ENCODE measurements at places on chromosomes 3 and 15. TPM values are rescaled to one million over a fixed set of nuclear protein-coding genes. Genes with fewer than 3 reads are reported as not detected.
A peak's percentile ranks its signal among the peaks of the same experiment; 100 is the strongest.

The LHFPL4 gene
- total RNA-seq: not detected

The RTP3 gene
- total RNA-seq: not detected

The NAALADL2 gene
- total RNA-seq: not detected

The ALG3 gene
- 18.4 TPM for total RNA-seq

The LMAN1L gene
- 0.94 TPM for total RNA-seq

- H3K36me3 ChIP-seq: no peaks in the 10 kb centered on the region
- no peak overlapping the region for H3K4me3 ChIP-seq
- H3K27me3 ChIP-seq: no peaks in the 10 kb centered on the region
These were observed 573.2 kb downstream of the DIPK2A start for GRCh38 chr3:144544871-144545270.

DNA sequence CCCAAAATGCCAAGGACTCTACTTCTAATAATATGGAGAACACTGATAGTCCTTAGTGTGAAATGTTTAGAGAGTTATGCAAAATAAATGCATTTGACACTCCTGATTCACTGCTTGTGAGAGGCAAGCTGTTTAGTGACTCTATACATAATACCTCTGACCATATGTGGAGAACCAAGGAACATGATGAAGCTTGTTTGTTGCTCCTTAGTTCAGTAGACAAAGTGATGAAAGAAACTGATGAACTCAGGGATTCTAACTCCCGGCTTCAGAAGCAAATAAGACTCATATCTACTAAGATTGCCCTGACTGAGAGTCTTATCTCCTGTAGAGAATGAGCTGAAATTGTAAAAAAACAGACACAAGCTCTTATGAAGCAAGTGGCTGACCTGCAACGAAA lies 41.3 kb downstream of the PEX5L start:
- H3K4me1 ChIP-seq: no peaks in the 10 kb centered on the region
- DNase-seq: no peak
- H3K27me3 ChIP-seq: no peaks in the 10 kb centered on the region

GRCh38 chr3:119405315-119405714 lies 58.1 kb downstream of the TMEM39A start:
- H3K36me3 ChIP-seq: peaks cover 13% of the 10 kb centered on the region
- no peak for DNase-seq

- peaks cover 2% of the 10 kb centered on the region for H3K27me3 ChIP-seq
- no peak overlapping the region for H3K4me3 ChIP-seq
- H3K36me3 ChIP-seq: no peaks in the 10 kb centered on the region
- no peak overlapping the region for H3K27ac ChIP-seq
- no peak for DNase-seq
These were observed 489.6 kb upstream of the RASGRP1 start for GRCh38 chr15:39054128-39054732.

GRCh38 chr3:66200147-66200546 lies 20.7 kb upstream of the SLC25A26 start:
- H3K27ac ChIP-seq: no peak overlapping the region
- no peak for DNase-seq
- H3K4me3 ChIP-seq: no peak overlapping the region

DNA sequence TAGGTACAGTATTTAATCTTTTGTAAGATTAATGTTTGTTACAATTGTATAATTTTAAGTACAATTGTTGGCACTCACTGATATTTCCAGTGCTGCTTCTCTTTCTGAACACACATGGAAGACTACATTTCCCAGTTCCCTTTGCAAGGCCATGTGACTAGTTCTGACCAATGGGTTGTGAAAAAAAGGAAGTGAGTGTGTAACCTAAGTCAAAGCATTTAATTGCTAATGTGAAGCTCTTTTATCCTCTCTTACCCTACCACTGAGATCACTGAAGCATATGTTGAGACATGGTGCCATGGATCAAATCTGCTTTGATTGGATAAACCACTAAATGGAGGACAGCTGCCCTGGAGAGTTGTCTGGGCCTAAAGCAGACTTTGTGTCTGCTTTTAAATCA lies 83.9 kb upstream of the PLXND1 start:
- H3K4me3 ChIP-seq: no peak overlapping the region
- H3K27ac ChIP-seq: no peak overlapping the region
- no peaks in the 10 kb centered on the region for H3K27me3 ChIP-seq
- no peak for DNase-seq
- H3K36me3 ChIP-seq: no peaks in the 10 kb centered on the region
- no peaks in the 10 kb centered on the region for H3K4me1 ChIP-seq

DNA sequence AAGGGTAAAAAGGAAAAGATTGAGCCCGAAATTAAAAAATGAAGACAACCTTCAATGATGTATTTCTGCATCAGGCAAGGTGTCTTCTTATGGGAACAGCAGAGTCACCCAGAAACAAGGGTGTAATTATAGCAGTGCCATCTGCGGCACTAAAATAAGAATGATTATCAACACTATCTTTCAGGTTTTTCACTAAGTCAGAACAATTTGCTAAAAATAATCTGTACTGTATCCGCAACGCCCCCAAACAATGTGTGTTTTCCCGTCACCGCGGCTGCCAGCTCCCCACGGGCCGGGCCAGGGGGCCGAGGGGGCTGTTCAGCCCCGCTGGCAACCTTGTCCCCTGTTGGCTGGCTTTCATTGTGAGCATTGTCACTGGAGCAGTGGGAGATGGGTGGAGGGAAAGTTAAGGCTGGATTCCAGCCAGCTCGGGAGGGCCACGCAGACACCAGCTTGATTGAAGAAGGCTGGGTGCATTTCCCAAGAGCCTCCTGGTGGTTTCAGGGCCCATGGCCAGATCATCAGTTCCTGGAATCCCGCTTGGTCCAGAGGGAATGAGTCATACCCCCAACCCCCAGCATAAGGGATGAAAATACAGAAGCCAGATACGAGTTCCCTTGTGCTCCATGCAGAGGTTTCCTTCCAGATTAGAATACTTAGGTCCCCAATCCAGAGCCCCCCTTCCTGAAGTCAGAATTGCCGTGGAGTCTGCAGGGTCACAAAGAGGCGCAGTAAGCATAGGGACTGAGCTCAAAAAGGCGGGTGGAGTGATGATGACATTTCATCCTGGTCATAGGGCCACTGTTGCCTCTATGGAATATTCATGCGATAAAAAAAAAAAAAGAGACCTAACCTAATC lies 90.2 kb upstream of the KLF13 start:
- H3K27ac ChIP-seq: no peak overlapping the region
- H3K36me3 ChIP-seq: no peaks in the 10 kb centered on the region
- H3K27me3 ChIP-seq: no peaks in the 10 kb centered on the region

GRCh38 chr3:122687298-122687697 lies 6.7 kb downstream of the PARP14 start:
- no peaks in the 10 kb centered on the region for H3K27me3 ChIP-seq
- no peak for DNase-seq
- H3K36me3 ChIP-seq: peaks cover 36% of the 10 kb centered on the region
- no peak overlapping the region for H3K27ac ChIP-seq
- H3K4me3 ChIP-seq: no peak overlapping the region

- no peak for DNase-seq
- H3K36me3 ChIP-seq: no peaks in the 10 kb centered on the region
- no peaks in the 10 kb centered on the region for H3K27me3 ChIP-seq
- no peak overlapping the region for H3K27ac ChIP-seq
These were observed 35.6 kb upstream of the MTHFS start for GRCh38 chr15:79932447-79932846.

- H3K27ac ChIP-seq: no peak overlapping the region
- no peak overlapping the region for H3K4me3 ChIP-seq
- no peaks in the 10 kb centered on the region for H3K27me3 ChIP-seq
- DNase-seq: no peak
- no peaks in the 10 kb centered on the region for H3K4me1 ChIP-seq
- H3K36me3 ChIP-seq: no peaks in the 10 kb centered on the region
These were observed 255.1 kb upstream of the WNT5A start for GRCh38 chr3:55742022-55742831.

DNA sequence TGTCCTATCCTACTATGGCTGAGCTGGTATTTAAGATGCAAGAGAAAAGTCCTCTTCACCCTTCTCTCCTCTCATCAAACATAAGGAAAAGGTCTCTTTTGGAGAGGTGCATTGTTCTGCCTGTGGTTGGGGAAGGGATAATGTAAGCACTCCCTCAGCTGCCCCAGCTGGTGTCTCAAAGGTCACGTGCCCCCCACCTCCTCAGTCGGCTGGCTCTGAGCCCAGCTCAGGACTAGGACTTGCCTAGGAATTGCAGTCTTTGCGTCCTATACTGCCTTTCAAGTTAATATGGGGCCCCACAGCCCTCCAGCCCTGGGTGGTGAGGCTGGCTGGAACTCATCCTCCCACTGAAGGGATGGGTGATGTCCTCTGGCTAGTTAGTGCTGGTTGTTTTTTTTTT lies 29.7 kb downstream of the OR4F15 start:
- DNase-seq: no peak
- no peaks in the 10 kb centered on the region for H3K4me1 ChIP-seq
- H3K27ac ChIP-seq: no peak overlapping the region
- H3K4me3 ChIP-seq: no peak overlapping the region
- H3K36me3 ChIP-seq: no peaks in the 10 kb centered on the region
- H3K27me3 ChIP-seq: peaks cover 8% of the 10 kb centered on the region

- no peak for DNase-seq
- H3K4me3 ChIP-seq: no peak overlapping the region
- no peaks in the 10 kb centered on the region for H3K4me1 ChIP-seq
- no peaks in the 10 kb centered on the region for H3K27me3 ChIP-seq
These were observed 472.0 kb downstream of the ZPLD1 start for GRCh38 chr3:102906818-102907217.

DNA sequence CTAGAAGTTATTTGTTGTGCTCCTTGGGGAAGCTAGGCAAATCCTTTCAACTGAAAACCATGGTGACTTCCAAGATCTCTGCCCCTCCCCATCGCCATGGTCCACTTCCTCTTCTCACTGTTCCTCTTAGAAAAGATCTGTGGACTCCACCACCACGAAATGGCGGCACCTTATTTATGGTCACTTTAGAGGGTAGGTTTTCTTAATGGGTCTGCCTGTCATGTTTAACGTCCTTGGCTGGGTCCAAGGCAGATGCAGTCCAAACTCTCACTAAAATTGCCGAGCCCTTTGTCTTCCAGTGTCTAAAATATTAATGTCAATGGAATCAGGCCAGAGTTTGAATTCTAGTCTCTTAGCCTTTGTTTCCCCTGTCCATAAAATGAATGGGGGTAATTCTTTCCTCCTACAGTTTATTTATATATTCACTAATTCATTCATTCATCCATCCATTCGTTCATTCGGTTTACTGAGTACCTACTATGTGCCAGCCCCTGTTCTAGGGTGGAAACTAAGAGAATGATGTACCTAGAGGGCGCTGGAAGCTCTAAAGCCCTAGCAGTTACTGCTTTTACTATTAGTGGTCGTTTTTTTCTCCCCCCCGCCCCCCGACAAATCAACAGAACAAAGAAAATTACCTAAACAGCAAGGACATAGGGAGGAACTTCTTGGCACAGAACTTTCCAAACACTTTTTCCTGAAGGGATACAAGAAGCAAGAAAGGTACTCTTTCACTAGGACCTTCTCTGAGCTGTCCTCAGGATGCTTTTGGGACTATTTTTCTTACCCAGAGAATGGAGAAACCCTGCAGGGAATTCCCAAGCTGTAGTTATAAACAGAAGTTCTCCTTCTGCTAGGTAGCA lies 657 bp downstream of the PATL2 start:
- H3K4me1 ChIP-seq: peaks cover 22% of the 10 kb centered on the region
- peak overlapping the region; percentile 99 for H3K4me3 ChIP-seq
- no peak for DNase-seq
- peak overlapping the region; percentile 95 for H3K27ac ChIP-seq

- no peaks in the 10 kb centered on the region for H3K27me3 ChIP-seq
- no peaks in the 10 kb centered on the region for H3K36me3 ChIP-seq
- H3K27ac ChIP-seq: no peak overlapping the region
- DNase-seq: peak; percentile 55
These were observed 45.0 kb downstream of the GPR176 start for GRCh38 chr15:39874890-39875549.

DNA sequence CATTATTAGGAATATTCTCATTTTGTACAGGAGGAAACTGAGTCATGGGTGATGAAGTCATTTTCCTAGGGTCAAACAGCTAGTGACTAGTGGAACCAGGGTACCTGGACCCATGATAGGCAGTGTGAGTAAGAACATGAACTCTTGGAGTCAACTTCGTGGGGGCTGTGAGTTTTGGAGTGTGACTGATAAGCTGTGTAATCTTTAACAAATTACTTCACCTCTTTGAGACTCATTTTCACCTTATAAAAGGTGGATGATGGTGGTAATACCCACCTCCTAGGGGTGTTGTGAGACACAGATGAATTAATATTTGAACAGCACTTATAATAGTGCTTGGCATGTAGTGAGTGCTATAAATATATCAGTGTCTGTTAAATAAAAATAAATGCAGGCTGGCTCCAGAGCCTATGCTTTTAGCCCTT lies 9.1 kb downstream of the SEMA6D start:
- peaks cover 3% of the 10 kb centered on the region for H3K27me3 ChIP-seq
- H3K27ac ChIP-seq: no peak overlapping the region
- H3K4me3 ChIP-seq: no peak overlapping the region
- no peak for DNase-seq

GRCh38 chr3:122257644-122258364 lies 67.2 kb upstream of the CSTA start:
- DNase-seq: no peak
- H3K4me1 ChIP-seq: no peaks in the 10 kb centered on the region
- no peak overlapping the region for H3K4me3 ChIP-seq
- H3K27ac ChIP-seq: no peak overlapping the region
- no peaks in the 10 kb centered on the region for H3K36me3 ChIP-seq

- H3K4me1 ChIP-seq: no peaks in the 10 kb centered on the region
- H3K36me3 ChIP-seq: no peaks in the 10 kb centered on the region
- DNase-seq: no peak
- H3K27ac ChIP-seq: no peak overlapping the region
These were observed 65.6 kb downstream of the COL6A6 start for GRCh38 chr3:130582457-130583153.

DNA sequence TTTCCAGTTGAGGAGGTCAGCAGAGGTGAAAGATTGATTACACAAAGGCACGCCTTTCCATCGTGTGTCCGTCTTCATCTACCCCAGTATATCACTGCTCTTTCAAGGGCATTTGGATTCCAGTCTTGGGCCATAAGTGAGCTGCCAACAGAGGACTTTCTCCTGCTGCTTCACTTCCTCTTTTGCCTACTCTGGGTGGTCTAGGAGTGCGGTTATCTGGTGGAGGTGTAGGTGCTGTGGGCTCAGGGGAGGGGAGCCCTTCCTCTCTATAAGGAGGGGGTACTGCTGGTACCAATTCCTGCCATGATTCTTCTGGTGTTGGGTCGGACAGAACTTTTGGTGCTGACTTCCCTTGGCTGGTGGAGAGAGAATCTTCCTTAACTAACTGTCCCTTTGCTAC lies 83.1 kb upstream of the VEPH1 start:
- no peak overlapping the region for H3K27ac ChIP-seq
- H3K4me1 ChIP-seq: no peaks in the 10 kb centered on the region
- H3K36me3 ChIP-seq: no peaks in the 10 kb centered on the region
- no peaks in the 10 kb centered on the region for H3K27me3 ChIP-seq
- DNase-seq: no peak

DNA sequence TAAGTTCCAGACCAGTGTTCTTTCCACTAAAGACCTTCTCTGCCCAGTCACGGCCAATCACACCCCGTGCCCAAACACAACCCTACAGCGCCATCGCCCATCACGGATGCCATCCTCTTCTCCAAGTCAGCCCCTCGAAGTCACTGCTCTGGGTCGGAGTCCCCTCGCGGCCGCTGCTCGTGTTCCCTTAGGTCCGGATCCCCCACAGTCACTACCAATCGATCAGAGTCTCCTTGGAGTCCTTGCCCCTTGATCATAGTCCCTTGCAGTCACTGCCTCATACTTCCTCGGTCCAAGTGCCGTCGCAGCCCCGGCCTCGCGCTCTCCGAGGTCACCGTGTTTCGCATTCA lies 461 bp downstream of the PCYT1A start:
- peak; percentile 54 for DNase-seq
- peak overlapping the region; percentile 78 for H3K27ac ChIP-seq
- H3K4me3 ChIP-seq: peak overlapping the region; percentile 62
- no peaks in the 10 kb centered on the region for H3K36me3 ChIP-seq
- H3K4me1 ChIP-seq: peaks cover 19% of the 10 kb centered on the region
- H3K27me3 ChIP-seq: no peaks in the 10 kb centered on the region

Data from natural killer cell (primary cell).